ENCODE measurements at places on chromosomes 7 and 10.
A peak's percentile ranks its signal among the peaks of the same experiment; 100 is the strongest.

- no peak for DNase-seq
These were observed 137.2 kb downstream of the GRID1 start for GRCh38 chr10:86229376-86229775.

GRCh38 chr10:31940839-31941653, 12.4 kb upstream of the ARHGAP12 start:
- DNase-seq = no peak

DNA sequence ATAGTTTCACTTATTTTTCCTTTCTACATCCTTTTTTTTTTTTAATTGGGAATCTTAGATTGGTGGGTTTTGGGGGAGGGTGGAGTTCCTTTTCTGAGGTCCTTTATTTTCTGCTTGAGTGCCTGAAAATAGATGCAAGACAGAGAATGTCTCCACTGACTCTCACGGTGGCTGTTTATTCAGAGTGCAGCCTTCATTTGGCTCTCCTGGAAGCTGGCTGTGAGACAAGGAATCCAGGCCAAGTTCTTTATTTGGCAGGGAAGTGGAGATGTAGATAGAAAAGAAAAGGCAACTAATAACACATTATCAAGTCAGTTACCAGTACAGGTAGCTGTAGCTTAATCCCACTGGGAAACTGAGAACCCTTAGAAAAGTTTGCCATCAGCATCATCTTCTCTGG, 118.6 kb downstream of the CNTNAP2 start:
- no peak for DNase-seq

GRCh38 chr7:1366801-1367405, 92.4 kb downstream of the MICALL2 start:
- DNase-seq = no peak

- no peak for DNase-seq
These were observed 700 bp downstream of the GSAP start for GRCh38 chr7:77415476-77415822.

DNA sequence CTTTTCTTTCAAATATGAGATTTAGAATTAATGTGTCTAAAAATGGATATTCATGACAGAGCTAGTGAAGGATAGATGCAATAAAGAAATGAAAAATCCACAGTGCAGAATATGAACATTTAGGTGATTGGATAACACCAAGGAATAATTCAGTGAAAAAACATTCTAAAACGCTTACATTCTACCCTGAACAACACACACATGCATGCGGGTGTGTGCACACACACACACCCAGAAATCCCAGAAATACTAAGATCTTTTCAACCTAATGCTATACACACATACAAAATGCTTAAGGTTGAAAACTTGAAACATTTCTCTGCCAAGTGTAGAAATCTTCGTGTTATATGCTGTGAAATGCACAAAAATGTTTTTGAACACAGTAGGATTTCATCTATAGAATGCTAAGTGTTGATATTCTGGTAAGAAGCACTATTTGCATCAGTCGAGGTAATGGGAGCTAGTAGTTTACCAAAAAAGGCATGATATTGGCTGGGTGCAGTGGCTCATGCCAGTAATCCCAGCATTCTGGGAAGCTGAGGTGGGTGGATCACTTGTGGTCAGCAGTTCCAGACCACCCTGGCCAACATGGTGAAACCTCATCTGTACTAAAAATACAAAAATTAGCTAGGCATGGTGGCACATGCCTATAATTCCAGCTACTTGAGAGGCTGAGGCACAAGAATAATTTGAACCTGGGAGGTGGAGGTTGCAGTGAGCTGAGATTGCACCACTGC, 600.6 kb downstream of the PHTF2 start:
- no peak for DNase-seq

DNA sequence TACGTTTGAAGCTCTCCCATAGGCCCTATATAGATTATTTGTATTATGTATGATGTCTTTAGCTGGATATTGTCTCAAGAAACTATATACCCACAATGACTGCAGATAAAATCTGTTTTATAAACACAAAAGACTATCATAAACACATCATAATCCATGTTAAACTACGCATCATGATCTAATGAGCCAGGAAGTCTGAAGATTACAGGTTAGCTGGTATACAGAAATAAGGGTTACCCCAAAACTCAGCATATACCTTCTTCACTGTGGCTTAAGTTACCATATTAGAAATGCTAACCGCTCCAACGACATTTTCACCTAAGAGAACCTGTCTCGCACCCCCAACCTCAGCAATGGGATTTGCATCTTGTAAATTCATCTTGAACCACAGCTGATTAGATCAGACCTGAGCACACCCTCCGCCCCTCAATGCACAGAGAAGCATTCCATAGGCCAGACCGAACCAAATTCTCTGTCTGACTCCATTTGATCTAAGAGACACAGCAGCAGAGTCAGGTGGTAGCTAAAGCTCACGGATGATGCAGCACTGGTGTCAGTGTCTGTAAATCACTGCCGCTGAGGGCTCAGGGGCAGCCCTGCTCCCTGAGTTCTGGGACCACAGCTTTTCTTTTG, 124.9 kb downstream of the NPY start:
- DNase-seq = no peak

DNA sequence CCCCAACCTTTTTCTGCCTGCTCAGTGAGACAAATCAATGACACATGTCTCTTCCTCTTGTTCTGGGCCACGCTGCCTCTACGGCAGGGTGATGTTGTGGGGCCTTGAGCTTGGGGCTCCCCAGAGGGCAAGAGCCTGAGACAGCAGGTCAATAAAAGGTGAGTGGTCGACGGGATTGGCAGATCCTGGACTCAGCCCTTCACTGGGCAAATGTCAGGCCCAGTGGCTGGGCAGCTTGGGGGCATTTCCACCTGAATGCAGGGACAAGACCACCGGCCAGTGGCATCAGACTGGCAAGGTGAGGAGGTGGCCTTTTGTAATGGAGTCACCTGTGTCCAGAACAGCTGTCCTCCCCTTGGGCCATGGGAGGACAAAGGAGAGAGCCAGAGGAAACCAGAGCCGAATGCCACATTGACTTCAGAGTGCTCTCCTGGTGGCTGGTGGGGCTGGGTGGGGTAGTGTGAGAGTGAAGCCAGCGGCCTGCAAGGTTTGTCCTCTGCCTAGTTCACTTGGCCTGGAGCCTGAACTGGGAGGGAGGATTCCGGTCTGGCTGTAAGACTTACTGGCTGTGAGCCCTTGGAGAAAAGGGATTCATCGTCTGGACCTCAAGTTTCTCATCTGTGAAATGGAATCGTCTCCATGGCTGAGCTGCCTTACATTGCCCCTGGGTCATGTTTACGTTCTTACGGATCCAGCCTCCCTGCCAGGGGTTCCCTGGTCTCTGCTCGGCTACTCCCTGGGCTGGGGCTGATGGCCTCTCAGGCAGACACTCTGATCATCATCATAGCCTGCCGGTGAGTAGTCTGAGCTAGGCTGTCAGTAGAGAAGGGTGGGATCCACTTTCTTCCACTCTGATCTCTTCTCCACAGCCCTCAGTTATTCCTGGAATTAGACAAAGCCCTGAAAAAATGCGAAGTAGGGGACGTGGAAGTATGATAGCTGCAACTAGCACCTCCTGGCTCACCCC, 25.4 kb upstream of the CRHR2 start:
- DNase-seq = peak; percentile 77

- DNase-seq = no peak
These were observed 14.0 kb upstream of the CTBP2 start for GRCh38 chr10:125174360-125174759.

DNA sequence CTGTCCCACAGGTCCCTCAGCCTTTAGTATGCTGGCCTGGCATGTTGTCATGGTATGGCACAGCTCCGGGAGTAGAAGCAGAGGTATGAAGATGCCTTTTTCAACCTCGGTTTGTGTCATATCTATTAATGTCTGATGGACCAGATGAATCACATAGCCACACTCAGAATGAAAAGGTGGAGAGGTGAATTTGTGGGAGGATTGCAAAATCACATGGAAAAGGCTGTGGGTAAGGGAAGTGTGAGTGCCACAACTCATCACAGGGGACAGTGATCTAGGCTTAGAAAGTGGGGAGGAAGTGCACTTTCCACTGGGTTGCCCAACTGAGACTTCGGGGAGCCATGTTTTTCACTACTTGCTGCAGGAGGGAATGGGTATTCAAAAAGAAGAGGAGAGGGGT, 190.7 kb downstream of the WDR11 start:
- no peak for DNase-seq

GRCh38 chr10:27998178-27998953, 513 bp downstream of the ODAD2 start:
- DNase-seq = no peak

All from posterior cingulate gyrus (tissue), 11 donors.